ENCODE measurements at places on chromosomes 16 and 17. TPM values are rescaled to one million over a fixed set of nuclear protein-coding genes. Genes with fewer than 3 reads are reported as not detected.

DNA sequence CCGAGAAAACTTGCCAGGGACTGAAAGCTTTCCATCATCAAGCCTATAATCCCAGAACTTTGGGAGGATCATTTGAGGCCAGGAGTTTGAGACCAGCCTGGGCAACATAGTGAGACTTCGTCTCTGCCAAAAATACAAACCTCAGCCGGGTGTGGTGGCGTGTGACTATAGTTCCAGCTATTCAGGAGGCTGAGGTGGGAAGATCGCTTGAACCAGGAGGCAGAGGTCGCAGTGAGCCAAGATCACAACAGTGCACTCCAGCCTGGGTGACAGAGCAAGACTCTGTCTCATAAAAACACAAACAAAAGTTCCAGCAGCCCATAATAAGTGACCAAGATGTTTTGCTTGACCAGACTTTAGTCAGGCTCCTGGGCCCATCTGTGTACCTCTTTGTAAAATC, 1.9 kb downstream of the MEAK7 start:
- no peak for DNase-seq

DNA sequence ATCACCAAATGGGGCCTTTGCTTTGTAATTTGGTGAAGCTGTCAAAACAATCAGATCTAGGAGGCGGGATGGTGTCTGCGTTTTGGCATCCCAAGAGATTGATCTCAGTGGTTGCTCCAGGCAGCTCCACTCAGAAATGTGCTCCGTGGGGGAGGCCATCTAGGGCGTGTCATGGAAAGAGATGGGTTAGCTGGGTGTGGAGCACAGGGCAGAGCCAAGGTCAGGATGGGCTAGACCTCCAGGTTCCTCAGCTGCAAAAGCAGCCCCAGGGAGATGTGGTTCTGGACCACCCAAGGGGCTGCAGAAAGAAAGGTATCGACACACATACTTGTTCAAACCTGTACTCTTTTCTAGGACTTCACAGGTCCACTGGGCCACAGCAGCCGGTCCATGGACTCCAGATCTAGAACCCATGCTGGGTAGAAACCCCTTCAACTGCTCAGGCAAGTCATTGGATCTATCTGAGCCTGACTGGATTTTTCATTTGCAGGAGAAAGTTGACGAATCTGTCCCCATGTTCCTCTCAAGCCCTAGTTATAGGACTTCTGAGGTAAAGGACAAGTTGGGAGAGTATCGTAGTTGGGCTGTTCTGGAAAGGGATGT, 270.2 kb upstream of the RPL38 start:
- no peak for DNase-seq

DNA sequence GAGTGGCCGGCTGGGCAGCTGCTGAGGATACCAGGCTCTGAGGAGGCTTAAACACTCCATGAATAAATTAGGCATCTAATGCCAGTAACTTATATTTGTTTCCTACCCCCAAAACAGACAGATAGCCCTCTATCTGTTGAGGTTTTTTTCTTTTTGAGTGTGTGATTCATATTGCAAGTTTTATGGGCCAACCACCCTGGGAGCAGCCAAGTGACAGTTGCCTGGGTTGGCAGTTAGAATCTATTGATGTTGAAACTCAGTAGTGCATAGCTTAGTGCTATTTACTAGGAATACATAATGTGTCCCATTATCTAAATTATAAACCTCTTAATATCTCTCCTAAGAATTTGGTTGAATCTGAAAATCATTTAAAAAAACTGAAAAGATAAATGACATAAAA, 397.4 kb downstream of the CA10 start:
- DNase-seq: no peak

SCGB1C2 gene
- 2.0 TPM for polyA plus RNA-seq

GRCh38 chr16:58459344-58460218, 40.4 kb upstream of the NDRG4 start:
- DNase-seq: no peak

GRCh38 chr17:81020767-81021497, 14.0 kb upstream of the BAIAP2 start:
- DNase-seq: no peak

- peak; percentile 83 for DNase-seq
Measured at GRCh38 chr16:90022209-90023077, 3.2 kb upstream of the DBNDD1 start.

GRCh38 chr17:19014628-19015215, 10.2 kb upstream of the FAM83G start:
- DNase-seq: no peak

CIAO2B gene
- 91.7 TPM for polyA plus RNA-seq

DNA sequence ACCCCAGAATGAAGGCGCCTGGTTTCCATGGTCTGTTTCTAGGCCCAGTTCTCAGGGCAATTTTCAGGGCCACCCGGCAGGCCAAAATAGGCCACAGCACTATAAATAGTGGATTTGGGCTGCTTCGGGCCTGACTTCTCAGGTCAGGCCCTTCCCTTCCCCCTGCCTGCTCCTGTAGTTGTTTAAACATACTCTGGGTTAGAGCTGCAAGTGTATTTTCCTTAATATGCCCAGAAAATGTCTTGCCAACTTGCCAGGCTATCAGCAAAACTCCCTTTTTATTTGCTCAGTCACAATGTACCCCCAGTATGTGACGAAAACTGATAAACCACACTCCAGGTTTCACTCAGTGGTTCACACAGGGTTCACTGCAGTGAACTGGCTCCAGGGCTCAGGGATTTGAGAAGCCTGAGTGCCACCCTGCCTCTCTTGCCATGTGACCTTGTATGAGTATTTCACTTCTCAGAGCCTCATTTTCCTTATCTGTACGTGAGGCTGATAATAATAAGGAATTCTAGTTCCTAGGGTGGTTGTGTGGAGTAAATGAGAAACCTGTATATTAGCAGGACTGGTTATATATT, 76.5 kb downstream of the GPRC5B start:
- DNase-seq: no peak

CLEC18A gene
- 91.8 TPM for polyA plus RNA-seq

VWA3A gene
- 3.5 TPM for polyA plus RNA-seq

ELMO3 gene
- polyA plus RNA-seq: 5.7 TPM

DNA sequence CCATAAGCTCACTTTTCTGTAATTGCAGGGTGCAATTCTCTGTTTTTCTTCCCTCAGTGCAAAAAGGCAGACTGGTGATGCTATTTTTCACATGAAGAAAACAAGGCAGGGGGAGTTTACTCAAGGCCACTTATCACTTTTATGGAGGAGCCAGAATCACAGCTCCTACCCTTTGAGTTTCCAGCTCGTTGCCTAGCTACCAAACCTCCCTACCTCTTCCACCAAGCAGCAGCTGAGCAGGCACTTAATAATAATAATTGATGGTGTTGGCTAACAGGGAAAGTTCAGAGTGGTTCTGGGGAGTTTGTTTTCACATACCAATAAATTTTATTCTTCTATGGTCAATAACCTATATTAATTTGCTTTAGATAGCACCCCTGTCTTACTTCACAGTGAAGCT, 31.9 kb upstream of the MPHOSPH6 start:
- DNase-seq: peak; percentile 55

KRTAP4-3 gene
- not detected for polyA plus RNA-seq

DNA sequence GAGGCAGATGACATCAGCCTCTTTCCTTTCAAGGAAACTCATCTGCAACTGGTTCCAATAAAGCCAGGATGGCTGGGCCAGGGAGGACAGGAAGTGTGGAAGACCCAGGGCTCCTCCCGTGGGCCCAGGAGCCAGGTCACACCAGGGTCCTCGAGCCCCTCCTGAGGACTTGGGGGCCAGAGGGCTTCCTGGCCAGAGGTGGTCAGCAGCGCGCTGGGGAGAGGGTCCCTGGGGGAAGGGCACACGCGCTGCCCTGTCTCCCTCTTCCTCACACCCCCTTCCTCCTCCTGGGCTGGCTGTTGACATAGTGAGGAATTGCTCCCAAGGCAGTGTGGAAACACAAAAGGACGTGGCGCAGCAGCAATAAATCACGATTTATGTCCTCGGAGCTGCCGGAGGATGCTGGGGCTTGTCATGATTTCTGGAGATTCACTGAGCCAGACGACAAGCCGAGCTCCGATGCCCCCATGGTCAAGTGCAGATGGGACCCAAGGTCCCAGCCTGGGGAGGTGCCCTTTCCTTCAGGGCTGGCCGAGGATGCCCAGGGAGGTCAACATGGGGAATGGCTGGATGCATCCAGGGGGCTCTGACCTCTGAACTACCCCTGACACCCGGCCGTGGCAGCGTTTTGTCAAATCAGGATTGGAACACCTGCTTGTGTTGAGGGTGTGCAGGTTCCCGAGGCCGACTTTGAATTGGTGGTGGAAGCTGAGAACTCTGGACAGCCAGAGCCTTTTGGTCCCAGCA, 152.6 kb downstream of the IRF8 start:
- no peak for DNase-seq

IGFALS gene
- 3.4 TPM for polyA plus RNA-seq

GRCh38 chr17:19501219-19501618, 32.4 kb upstream of the SLC47A1 start:
- no peak for DNase-seq

MMP2 gene
- 219 TPM for polyA plus RNA-seq

TEKT1 gene
- 0.68 TPM for polyA plus RNA-seq

DNA sequence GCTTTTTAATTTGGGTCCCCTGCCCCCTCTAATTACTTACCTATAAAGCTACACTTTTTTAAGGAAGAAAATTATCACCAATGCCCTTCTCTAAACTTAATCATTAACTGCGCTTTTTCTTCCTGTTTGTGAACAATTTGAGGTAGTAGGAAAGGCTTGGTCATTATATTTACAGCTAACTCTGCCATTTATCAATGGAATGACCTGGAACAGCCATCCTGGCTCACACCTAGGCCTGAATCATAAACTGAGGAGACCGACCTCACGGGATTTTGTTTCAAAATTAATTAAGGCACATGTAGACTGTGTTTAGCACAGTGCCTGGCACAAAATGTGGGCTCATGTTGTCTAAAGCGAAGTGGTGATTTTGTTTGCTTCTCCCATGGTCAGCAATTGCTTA, 15.4 kb upstream of the DYNLRB2 start:
- no peak for DNase-seq

DNA sequence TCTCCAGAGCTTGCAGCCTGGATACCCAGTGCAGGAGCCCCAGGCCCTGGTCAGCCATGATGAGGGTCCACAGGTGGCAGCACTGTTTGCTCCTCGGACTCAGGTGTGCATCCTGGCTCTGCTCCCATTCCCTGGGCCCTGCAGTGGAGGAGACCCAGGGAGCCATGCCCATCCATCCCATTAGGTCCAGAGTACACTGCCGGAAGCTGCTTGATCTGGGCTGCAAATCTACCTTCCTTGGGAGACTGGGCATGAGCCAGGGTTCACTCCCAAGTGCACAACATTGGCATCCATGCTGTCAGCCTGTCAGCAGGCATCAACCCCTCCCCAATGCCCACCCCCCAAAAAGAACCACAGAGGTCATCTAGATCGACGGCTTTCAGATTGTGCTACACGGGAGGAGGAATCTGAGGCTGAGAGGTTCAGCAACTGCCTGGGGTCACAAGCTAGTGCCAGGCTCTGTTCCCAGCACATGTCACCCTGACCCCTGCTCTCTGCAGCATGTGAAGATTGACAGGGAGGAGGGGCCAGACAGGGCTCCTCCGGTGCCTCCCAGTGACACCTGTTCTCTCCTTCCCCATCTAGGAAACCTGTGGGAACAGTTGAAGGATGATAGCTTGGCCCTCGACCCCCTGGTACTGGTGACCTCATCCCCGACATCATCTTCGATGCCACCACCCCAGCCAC, 15.7 kb downstream of the UNC119 start:
- no peak for DNase-seq

DNA sequence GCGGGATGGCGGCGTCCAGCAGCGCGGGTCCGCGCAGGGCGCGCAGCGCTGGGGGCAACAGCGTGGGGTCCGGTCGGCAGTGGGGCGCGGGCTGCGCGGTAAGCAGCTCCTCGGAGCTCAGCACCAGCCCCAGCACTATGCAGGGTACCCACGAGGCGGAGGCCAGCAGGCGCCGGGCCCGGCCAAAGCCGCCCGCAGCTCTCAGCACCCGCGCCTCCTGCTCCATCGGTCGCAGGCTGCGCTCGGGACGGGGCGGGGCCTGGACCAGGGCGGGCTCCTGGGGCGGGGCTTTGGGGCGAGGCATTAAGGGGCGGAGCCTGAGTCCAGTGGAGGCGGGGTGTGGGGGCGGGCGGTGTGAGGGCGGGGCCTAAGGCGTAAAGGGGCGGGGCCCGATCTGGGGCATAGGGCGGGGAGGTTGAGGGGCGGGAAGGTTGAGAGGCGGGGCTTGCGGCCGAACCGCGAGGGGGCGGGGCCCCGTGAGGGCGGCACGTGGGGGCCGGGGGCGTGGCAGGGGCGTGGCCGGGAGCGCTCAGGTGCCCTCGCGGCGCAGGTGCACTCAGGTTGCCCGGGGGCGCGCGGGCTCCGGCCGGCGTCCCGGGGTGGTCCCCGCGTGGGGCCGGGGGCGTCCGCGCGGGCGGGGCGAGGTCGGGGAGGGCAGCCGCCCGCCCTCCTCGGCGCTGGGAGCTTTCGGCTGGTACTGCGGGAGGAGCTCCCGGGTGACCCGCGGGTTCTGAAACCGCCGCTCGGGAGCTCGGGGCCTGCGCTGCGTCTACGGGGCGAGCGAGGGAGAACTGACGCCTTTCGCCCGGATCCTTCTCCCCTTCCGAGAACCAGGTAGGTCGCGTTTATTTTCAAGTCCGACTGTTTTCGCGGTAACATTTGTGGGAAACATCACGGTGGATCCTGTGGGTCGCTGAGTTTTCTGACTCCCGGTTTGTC, 1.4 kb upstream of the SLC22A31 start:
- no peak for DNase-seq

- no peak for DNase-seq
Measured at GRCh38 chr17:49498029-49498615, 3.0 kb downstream of the NGFR start.

TNFRSF17 gene
- polyA plus RNA-seq: 0.27 TPM

DNA sequence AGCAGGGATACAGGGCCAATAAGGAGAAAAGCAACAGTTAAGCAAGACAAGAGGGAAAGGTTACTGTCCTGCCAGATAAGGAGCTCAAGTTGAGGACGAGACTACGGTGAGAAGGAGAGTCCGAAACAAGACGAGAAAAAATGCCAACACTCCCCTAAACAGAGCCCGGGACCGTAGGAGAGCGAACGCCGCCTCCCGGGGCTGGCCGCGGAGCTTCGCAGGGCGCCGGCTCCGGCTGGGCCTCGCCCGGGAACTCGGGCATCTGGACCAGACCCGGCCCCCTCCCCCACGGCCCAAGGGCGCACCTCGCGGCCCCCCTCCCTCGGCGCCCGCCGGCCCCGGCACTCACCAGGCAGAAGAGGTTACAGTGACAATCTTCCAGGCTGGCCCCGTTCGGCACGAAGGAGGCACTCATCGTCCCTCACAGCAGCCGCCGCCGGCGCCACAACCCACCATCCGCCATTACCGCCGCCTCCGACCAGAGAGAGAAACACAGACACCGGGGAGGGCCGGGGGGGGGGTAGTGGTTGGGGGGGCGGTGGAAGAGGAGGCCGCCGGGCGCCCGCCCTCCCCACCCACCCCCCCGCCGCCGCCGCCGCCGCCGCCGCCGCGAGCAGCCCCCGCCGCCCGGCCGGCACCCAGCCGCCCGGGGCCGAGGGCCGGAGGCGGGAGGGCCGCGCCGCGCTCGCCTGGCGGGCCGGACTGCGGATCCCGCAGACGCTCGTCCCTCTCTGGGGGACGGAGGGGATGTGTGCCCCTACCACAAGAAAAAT, at the start of gene MED13:
Gene MED13 (minus strand): TSS at position 488 of the 773 bp plus-strand sequence. CDS start 73 bp downstream, at position 415.
- DNase-seq: no peak

DNA sequence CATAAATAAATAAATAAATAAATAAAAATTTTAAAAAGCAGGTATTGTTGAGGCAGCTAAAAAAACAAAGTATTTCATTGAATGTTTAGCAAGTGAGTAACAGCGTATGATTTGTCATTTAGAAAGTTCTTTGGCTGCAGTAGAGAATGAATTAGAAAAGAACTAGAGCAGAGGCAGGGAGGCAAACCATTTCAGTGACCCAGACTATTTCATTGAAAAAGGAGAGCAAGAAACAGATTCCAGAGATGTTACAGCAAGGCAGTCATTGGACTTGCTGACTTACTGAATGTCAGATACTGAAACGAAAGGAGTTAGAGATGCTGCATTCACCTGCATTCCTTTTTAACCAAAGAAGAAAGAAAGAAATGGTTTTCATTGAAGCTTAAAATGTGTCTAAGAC, 105.5 kb upstream of the HLF start:
- no peak for DNase-seq
